SK-N-SH (cell line): ENCODE measurements at places on chromosomes 2 and 18. TPM values are rescaled to one million over a fixed set of nuclear protein-coding genes. Genes with fewer than 3 reads are reported as not detected.

DNA sequence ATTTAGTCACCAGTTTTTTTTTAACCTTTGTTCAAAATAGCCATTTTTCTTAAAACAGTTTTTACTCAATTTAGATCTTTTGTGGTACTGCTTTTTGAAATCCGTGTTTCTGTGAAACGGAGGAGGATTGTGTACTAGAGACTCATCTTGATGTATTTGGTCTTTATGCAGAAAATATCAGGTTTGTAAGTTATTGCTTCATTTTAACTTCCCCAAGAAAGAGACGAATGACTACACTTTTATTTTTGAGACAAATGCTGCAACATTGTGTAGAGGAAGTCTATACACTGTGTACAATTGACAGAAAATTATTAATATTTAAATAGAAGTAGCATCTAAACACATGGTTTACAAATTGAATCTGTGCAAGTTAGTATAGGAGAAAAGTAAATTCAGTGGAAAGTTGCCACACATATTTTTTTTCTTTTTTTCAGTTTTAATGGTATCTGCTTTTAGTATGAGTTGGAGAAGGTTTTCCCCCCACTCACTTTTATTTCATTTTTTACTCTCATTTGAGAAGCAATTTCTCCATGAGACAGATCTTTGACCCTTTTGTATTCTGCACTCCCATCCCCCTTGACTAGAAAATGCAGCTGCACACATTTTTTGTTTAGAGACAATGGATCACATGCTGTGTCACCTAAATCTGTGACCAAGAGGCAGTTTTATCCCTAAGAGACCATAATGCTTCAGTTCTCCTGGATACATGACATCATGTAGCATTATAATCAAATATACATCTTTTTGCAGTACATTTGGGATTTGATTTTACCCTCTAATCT is 200.8 kb upstream of the STON1 start:
- DNase-seq, result peak; percentile 29

- DNase-seq, result no peak
Observed at GRCh38 chr2:81940266-81940955, 1635.9 kb upstream of the LRRTM1 start.

- no peak for DNase-seq
Observed at GRCh38 chr2:15753811-15754702, 162.4 kb downstream of the DDX1 start.

GRCh38 chr2:106812383-106812782 is 73.6 kb downstream of the ST6GAL2 start:
- no peak for DNase-seq

- DNase-seq, result no peak
Observed at GRCh38 chr2:105782123-105782522, 37.4 kb downstream of the NCK2 start.

DNA sequence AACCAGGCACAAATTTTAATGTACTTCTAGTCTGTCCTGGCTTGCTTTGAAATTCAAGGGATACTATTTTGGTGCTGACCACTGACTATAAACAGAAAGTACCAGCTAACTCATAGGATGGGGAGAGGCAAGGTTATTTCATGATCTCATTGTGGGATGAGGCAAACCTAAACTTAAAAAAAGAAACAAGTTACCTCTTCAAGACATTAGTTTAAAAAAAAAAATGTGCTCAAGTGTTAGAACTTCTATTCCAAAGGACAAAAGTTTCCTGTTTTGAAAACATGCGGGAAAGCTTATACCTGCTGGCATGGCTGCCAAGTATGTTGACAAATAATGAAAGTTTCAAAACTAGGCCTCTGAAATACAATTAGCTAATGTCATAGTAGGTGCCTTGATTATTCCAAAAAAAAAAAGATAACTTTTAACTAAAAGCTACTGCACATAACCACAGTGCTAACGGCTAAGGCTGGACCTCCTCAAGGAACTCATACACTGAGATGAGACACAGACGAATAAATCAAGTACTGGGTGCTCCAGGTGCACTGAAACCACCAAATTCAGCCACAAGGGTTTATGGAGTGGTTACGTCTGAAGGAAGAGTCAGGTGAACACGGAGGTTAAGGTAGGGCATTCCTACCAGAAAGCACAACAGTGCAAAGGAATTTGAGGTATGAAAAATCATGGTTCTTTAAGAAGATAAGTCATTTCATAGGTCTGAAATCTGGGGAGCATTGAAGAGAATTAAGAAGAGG is 38.1 kb downstream of the TMEM131 start:
- DNase-seq, result no peak

GRCh38 chr2:185502351-185502750 is 236.3 kb upstream of the FSIP2 start:
- no peak for DNase-seq

DNA sequence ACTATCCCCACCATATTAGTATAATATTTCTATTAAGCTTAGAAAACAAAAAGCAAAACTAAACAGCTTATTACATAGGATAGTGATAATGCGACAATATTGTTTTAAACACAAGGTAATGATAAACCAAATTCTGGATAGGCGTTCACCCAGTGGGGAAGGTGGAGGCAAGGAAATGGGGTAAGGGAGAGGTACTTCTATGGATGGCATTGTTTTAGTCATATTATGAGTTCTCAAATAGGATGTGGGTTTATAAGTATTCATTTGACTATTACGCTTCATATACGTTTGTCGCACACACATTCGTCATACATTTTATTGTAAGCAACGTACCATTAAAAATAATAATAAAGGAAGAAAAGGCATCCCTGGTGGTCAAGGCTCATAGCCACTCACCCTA is 88.8 kb upstream of the DNMT3A start:
- DNase-seq, result no peak

DNA sequence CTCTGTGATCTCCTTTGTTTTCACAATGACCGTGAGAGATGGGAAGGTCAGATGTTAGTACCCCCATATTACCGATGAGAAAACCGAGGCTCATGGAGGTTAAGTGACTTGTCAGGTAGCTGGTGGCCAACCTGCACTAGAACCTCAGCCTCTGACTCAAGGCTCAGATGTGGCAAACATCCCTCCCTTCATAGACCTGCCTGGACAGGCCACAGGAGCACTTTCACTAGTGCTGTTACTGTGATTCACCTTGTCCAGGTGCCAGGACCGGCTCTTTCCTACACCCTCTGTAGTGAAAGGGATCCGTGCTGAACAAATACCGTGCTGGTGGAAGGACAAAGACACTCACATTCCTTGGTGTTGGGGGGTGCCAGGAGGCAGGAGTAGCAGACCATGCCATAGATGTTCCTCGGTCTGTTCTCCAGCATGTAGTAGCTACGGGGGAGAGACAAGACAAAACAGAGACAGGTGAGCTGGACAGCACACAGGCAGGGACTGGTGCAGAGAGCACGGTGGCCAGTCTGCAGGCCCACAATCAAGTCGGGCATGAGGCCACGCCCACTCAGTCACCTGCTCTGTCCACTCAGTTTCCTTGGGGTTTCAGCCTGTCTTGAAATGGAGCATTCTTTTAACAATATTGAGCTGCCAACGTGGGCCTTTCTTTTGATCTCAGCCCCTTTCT is 65.9 kb downstream of the EDAR start:
- no peak for DNase-seq

- DNase-seq, result no peak
Observed at GRCh38 chr2:137117385-137117784, 352.0 kb downstream of the THSD7B start.

DNA sequence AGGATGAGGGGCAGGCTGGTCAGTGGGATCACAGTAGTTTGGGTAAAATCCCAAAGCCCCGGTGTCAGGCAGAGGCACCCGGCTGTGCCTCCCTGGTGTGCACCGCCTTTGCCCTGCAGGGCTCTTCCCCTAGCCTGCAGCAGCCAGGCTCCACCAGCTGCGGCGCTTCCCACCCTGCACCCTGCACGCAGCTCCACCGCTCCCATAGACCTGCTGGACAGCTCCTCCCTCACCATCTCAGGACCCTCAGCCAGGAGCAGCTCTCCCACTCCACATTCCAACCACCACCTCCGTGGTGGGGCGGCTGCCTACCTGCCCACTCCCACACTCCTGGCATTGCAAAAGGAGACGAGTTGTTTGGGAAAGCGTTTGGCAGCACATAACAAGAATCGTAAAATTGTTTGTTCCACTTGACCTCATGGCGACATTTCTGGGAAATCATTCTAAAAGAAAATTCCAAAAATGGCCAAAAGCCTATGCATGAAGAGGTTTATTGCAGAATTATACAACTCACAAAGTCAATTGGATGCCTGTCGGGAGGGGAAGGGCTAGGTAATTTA is 287.4 kb upstream of the HDAC4 start:
- no peak for DNase-seq

GRCh38 chr2:238090887-238091286 is 9.3 kb upstream of the ESPNL start:
- DNase-seq, result no peak

- DNase-seq, result no peak
Observed at GRCh38 chr2:49936965-49937364, 782.6 kb upstream of the FSHR start.

- DNase-seq, result no peak
Observed at GRCh38 chr18:77111951-77112746, 20.4 kb downstream of the MBP start.

DNA sequence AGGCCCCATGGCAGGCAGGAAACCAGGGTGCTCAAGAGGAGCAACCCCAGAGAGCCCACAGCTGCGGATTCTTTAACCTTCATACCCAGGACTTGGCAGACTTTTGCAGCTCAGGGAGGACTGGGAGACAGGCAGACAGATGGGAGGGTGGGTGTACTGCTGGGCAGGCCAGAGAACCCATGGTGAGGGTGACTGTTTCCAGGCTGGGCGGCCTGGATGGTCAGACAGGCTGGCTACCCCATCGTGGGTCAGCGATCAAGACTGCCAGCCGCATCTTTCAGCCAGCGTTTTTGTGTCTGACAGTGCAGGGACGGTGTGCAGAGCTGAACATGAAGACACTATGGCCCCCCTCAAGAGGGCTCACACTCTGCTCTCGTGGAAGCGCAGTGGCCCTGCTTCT is 82.2 kb downstream of the MARCO start:
- DNase-seq, result peak; percentile 47

DNA sequence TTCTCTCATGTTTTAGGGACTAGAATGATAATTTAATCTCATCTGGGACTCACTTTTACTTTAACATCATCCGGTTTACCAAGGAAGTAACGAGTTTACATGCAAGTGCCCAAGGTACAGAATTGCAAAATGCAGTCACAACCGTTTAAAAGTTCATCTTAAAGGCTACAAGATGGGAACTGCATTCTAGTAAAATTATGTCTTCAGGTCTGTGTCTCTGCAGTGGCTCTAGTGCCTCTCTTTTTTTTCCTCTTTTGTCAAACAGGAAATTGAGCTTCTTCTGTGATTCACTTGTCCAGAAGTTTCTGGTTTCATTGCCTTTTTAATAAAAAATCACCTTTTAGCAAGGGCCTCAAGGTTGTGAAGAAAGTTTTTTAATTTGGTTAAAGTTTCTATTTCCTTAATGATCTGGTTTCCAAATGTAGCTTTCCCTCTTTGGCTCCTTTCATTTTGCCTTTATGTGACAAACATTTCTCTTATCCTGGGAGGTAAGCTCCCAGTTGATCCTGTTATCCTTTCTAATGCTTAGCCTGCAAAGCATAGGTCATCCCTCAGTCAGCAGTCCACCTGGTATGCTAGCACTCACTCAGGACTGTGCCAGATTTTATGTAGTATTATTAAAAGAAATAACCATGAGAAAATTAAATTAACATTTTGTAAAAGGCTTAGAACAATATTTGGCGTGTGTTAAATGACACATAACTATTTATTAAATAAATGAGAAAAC is 2.4 kb downstream of the GLS start:
- DNase-seq, result no peak

- DNase-seq, result no peak
Observed at GRCh38 chr18:45275367-45276113, 339.7 kb upstream of the SLC14A2 start.

DNA sequence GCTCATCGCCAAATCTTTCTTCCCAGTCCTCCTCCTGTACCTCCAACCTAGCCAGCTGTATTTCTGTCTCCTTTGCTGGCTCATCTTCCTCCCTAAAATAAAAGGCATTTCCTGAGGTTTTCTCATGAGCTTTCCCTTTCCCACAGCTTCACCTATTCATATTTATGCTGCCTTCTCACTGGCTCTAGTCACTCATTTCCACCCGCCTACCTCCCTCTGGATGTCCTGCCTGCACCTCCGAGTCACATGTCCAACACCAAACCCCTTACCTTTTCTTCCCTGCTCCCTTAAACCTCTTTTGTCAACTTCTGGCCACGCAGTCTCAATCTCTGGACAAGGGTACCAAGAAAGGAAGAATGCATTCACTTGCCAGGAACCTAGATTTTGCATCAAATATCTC is 2.8 kb downstream of the EIF2AK3 start:
- DNase-seq, result no peak

DNA sequence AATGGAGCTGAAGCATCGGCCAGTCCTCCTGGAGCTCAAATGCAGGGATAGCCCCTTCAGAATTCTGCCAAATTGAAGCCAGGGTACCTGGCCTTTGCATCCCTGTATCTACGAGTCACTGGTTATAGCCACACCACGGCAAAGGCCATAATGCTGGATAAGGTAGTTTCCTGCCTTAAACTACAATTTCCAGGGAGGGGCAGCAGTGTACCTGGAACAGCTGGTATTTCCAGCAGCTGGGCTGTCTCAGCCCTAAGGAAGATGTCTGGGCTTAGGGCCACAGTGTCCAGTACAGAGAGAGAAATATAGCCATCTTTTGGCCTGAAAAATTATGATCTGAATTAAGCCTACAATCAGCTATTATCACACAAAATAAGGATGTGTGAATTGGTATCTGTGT is 180.3 kb downstream of the GCA start:
- DNase-seq, result no peak

DNA sequence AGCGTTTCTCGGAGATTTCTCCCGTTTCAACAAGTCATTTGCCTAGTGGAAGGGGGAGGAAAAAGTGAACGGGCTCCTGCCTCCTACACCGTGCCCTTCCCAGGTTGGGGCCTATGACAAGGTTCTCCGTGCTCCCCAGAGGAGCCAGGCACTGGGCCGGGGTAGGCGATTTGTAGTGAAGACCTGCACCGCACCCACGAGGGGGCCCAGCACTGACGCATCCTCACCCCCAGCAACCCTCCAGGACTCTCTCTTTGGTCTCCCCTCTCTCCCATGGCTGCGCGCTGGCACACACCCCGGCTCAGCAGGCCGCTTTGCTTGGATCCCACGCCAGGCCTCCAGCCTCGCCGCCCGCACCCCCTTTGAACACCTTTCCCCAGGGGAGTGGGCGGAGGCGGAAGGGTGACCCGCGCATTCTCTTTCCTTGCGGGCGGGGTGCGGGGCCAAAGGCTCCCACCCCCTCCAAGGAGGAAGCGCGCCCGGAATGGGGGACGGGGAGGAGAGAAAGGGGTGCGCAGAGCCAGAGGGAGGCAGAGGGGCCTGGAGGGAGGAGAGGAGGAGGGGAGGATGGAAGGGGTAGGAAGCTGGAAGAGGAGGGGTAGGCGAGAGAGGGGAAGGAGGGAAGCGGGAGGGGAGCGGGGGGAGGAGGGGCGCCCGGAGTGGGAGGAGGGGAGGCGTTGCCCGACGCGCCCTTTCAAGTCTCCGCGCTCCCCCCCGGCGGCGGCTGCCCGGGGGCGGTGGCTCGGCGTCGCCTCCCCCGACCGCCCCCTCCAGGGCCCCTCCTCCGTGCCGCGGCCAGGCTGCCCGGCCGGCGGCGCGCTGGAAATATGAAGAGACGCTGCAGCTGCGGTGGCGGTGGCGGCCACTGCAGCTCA is at the start of gene APCDD1:
APCDD1 (plus strand) TSS at position 830 of the 875 bp plus-strand sequence. CDS start 347 bp downstream, outside the sequence.
- peak; percentile 88 for DNase-seq

- DNase-seq, result no peak
Observed at GRCh38 chr18:55236150-55236931, 277.1 kb upstream of the CCDC68 start.

Gene C2orf81
- polyA plus RNA-seq, result 1.2 and 2.5 TPM in 2 replicates

Gene CXXC1
- 119 and 128 TPM in 2 replicates for polyA plus RNA-seq

Gene TSPYL6
- not detected in 2 replicates for polyA plus RNA-seq

Gene REG1A
- polyA plus RNA-seq, result not detected in 2 replicates

Gene MARCHF7
- polyA plus RNA-seq, result 18.4 and 20.3 TPM in 2 replicates

Gene NYAP2
- not detected in 2 replicates for polyA plus RNA-seq

Gene ERMN
- not detected in 2 replicates for polyA plus RNA-seq

Gene TDRD15
- polyA plus RNA-seq, result not detected in 2 replicates

Gene ACTR2
- 53.0 and 72.7 TPM in 2 replicates for polyA plus RNA-seq
